ENCODE measurements at places on chromosomes 13 and 19.
A peak's percentile ranks its signal among the peaks of the same experiment; 100 is the strongest.

GRCh38 chr13:44868397-44868796 is 120.9 kb downstream of the NUFIP1 start:
- no peak for DNase-seq

DNA sequence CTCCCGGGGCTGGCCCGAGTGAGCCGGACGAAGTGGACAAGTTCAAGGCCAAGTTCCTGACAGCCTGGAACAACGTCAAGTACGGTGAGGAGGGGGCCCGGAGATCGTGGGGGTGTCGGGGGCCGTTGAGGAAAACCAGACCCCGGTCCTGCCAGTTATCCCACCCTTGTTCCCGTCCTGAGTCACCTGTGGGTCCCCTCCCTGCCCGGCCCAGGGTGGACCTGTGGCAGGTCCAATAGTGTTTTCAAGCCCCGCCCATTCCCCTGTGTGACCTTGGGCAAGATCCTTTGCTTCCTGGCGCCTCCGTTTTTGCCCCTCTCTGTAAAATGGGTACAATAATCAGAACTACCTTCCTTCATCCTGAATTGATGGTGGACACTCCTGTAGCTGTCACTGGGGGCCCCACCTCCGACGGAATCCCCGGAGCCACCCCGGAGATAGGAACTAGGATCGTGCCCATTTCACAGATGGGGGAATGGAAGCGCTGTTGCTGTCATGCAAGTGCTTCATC is 593 bp downstream of the ATG4D start:
- DNase-seq: no peak

DNA sequence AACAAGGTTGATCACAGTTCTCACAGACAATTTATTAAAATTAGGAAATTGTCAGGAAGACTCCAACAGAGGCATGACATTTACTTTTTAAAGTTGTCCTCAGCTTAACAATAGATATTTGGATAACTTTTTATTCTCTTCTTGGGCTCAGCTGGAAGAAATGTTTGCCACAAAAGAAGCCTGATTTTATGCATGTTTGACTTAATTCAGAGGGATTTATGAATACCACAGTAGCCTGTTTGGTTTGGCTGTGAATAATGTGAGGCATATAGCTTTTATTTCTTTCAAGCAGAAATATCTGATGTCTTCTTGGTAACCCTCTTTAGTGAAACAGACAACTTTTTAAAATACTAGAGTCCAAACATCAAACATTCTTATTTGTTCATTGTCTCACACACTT is 1464.5 kb upstream of the SLC10A2 start:
- no peak for DNase-seq

DNA sequence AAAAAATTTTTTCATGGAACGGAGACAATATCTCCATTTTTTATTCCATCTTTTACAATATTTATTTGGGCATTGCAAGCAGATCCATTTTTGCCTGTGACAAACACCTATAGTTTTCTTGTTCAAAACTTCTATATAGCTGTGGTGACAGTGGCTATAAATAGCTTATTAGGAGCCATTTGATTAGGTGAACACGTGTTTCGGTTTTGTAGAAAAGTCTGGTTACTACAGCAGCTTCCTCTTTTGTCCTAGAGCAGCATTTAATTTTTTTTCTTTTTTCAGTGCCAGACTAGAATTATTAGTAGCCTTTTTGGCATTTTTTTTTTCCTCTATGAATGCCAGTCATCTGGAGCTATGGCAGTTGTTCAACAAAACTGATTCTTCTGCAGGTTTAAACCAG is 123.5 kb downstream of the RXFP2 start:
- DNase-seq: no peak

DNA sequence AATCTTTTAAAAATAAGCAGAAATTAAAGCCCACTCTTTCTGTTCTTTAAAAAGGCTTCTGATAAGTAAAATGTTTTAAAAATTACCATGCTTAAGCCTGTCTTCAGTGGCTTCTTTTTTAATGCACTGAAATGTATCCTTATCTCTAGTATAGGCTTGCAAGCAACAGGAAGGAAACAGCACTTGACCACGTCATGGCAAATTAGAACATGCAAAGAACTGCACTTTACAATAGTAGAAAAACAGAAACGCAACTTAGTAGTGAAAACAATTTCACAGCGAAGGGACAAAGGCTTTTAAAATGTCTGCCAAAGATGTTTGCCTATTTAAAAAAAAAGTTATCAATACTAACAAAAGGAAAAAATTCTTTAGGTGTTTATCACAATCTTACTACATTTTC is 36.3 kb downstream of the ELF1 start:
- DNase-seq: peak; percentile 41

GRCh38 chr13:46751811-46752635 is 44.9 kb downstream of the ESD start:
- no peak for DNase-seq

GRCh38 chr13:76330761-76331160 is 555.4 kb downstream of the KCTD12 start:
- no peak for DNase-seq

GRCh38 chr19:51219971-51220370 is 4.9 kb upstream of the CD33 start:
- DNase-seq: no peak

- DNase-seq: no peak
Measured at GRCh38 chr13:86976521-86977324, 694.4 kb upstream of the SLITRK5 start.

GRCh38 chr13:108408672-108409071 is 139.2 kb downstream of the TNFSF13B start:
- DNase-seq: no peak

- no peak for DNase-seq
Measured at GRCh38 chr19:50794074-50794875, 4.1 kb downstream of the ACP4 start.

DNA sequence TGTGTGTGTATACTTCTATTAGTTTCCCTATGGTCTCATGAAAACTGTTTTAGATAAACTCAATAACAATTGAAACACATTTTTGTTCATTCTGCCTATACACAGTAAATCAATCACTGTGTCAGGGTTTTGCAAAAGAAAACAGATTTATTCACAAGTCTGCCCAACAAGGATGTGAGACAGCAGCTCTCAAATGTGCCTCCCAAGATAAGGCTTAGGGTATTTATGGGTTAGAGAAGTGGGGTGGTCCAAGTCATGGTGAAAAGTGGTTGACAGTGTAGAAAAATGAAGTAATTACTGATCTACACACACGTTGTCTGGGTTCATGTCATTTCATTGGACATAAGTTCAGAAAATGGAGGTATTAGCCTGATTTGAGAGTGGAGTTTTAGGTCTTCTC is 844.6 kb downstream of the SLITRK6 start:
- DNase-seq: no peak

DNA sequence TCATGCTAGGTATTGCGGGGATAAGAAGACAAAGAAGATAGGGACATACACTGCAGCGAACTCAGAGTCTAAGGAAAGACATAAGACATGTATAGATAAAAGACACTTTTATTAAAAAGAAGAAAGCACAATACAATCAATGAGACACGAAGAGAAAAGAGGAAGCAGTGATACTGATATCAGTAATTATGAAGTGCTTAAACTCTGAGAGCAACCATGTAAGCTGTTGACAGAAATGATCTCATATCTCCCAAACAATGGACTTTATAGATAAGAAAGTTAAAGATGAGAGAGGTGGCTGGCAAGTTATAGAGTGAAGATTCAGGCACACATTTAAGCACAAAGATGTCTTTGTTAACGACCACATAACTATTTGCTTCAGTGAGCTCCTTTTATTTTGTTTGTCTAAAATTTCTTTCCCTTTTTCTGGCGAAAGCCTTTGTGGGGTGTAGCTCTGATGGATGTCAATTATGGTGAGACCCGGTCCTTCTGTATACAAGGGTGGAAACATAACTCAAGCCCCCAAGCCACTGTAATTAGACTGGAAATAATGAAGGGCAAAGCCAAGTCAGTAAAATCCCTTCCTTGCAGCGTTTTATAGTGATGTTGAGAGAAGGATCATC is 818.0 kb upstream of the SLC10A2 start:
- no peak for DNase-seq

DNA sequence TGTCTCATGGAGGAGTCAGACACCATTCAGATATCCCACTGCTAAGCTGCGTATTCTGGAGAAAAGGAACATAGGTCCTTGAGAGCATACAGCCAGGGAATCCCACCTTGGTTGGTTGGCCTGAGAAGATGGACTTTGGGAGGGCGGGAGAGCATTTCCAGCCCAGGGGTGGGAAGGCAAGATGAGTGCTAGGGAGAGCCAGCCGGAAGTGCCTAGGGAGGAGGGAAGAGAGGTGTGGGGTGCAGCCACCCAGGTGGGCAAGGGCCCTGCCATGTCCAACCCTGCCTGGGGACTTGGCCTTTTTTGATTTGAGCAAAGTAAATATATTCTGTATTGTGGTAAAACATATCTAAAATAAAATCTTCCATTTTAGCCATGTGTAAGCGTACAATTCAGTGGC is 19.7 kb downstream of the SIAH3 start:
- no peak for DNase-seq

- no peak for DNase-seq
Measured at GRCh38 chr19:43776286-43776685, 4.5 kb downstream of the KCNN4 start.

- peak; percentile 88 for DNase-seq
Measured at GRCh38 chr19:56838909-56839651, 1.4 kb downstream of the PEG3 start.

GRCh38 chr13:40063703-40064102 is 408.2 kb downstream of the COG6 start:
- DNase-seq: no peak

DNA sequence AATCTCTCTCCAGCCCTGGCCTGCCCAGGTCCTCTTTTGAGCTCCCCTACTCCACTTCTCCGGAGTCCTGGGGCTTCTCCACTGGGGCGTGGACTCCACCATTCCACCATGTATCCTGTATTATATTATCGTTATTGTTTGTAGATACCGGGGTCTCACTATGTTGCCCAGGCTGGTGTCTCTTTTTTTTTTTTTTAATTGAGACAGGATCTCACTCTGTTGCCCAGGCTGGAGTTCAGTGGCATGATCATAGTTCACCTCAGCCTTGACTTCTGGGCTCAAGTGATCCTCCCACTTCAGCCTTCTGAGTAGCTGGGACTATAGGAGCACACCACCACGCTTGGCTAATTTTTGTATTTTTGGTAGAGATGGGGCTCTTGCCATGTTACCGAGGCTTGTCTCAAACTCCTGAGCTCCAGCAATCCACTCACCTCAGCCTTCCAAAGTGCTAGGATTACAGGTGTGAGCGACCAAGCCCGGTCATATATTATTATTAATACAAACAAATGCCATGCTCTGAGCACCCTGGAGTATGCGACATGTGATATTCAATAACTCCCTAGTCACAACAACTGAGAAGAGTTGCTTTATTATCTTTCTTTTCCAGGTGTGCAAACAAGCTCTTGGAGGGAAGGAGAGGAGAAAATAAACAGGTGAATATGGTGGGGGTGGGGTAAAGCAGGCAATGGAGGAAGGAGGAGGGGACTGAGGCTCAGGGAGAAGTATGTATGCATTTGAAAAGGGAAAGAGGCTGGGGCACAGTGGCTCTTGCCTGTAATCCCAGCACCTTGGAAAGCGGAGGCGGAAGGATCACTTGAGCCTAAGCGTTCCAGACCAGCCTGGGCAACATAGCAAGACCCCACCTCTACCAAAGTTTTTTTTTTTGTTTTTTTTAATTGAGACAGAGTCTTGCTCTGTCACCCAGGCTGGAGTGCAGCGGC is 2.8 kb upstream of the CERS4 start:
- DNase-seq: no peak

GRCh38 chr13:52009946-52010345 is 1.3 kb downstream of the ATP7B start:
- no peak for DNase-seq

- DNase-seq: no peak
Measured at GRCh38 chr13:24269821-24270220, 39.6 kb upstream of the C1QTNF9 start.

DNA sequence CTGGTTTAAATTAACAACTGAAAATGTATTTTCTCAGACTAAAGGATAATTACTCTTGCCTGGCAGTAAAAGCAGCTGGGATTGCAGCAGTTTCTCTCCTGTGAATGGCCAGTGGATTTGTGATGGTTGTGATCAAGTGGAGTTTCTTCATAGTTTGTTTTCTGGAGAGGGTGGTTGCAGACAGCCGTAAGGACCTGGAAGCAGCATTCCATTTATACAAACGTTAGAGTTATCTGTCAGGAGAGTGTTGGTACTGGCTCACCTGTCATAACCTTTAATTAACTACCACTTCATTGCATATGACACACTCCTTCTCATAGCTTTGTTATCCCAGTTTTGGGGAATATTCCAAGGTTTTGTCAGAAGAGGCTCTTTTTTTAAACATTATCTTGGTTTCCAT is 258.4 kb upstream of the SLC10A2 start:
- no peak for DNase-seq

GRCh38 chr13:111286162-111286561 is 34.3 kb upstream of the TEX29 start:
- DNase-seq: no peak

DNA sequence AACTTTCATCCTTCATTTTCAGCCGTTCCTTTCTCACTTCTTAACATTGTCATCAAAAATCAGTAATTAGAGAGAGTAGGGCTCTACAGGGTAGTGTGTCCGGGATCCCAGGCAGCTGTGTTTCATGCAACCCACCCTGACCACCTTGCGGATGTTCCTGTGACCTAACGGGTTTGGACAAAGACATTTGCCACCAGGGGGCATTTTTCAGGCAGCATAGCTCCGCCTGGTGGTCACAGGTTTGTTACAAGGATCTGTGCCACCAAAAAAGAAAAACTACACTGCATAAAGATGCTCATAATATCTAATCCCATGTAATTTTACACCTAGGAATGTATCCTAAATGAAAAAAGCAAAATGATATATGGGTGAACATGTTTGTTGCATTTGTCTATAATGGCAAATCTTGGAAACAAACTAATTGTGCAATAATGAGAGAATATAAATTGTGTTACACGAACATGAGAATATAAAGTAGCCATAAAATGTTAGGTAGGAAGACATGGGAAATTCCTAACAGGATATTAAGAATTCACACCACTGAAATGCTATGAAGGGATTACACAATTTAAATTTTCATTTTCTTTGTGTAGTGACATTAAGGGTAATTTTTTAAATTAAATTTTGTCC is 123.0 kb downstream of the SLC7A1 start:
- DNase-seq: peak; percentile 54

DNA sequence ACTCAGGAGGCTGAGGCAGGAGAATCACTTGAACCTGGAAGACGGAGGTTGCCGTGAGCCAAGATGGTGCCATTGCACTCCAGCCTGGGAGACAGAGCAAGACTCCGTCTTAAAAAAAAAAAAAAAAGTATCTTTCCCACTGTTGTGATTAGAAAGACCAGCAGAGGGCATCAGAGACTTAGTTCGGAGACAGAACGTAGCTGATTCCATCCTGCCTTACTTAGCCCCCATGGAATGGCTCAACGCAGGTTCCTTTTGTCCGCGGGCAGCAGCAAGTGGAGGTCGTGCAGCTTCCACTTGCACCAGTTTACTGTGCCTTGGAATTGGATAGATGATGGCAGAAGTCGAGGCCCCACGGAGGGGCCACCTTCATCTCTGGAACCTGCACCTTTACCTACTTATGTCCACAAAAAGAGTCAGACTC is 8.1 kb downstream of the TIMM29 start:
- DNase-seq: no peak

Data from tibial nerve (tissue), 4 donors.